ENCODE measurements at places on chromosomes 6 and 20. TPM values are rescaled to one million over a fixed set of nuclear protein-coding genes. Genes with fewer than 3 reads are reported as not detected.

LST1 gene
- polyA plus RNA-seq, result not detected

CPXM1 gene
- 4.5 TPM for polyA plus RNA-seq

TCP11 gene
- polyA plus RNA-seq, result 0.30 TPM

GUCA1A gene
- polyA plus RNA-seq, result 0.34 TPM

HSPA12B gene
- not detected for polyA plus RNA-seq

SDHAF4 gene
- 3.7 TPM for polyA plus RNA-seq

HLA-DMB gene
- 0.19 TPM for polyA plus RNA-seq

PGC gene
- polyA plus RNA-seq, result not detected

RAET1E gene
- not detected for polyA plus RNA-seq

FRK gene
- under 0.01 TPM for polyA plus RNA-seq

MMUT gene
- polyA plus RNA-seq, result 8.3 TPM

SAPCD1 gene
- polyA plus RNA-seq, result 2.2 TPM

SLC2A10 gene
- polyA plus RNA-seq, result 22.0 TPM

GPR6 gene
- not detected for polyA plus RNA-seq

DEFB124 gene
- polyA plus RNA-seq, result not detected

FERMT1 gene
- polyA plus RNA-seq, result 2.4 TPM

AHCY gene
- polyA plus RNA-seq, result 138 TPM

KIFC1 gene
- polyA plus RNA-seq, result 40.6 TPM

TOX2 gene
- polyA plus RNA-seq, result 17.5 TPM

PTCRA gene
- not detected for polyA plus RNA-seq

ECT2L gene
- polyA plus RNA-seq, result not detected

CNKSR3 gene
- 6.7 TPM for polyA plus RNA-seq

CRIP3 gene
- polyA plus RNA-seq, result not detected

MKKS gene
- polyA plus RNA-seq, result 6.9 TPM

ACTL10 gene
- polyA plus RNA-seq, result 0.43 TPM

TOMM34 gene
- 101 TPM for polyA plus RNA-seq

PROKR2 gene
- not detected for polyA plus RNA-seq

TRDN gene
- not detected for polyA plus RNA-seq

SIRPB1 gene
- 1.0 TPM for polyA plus RNA-seq

TRAPPC3L gene
- not detected for polyA plus RNA-seq

TMEM200A gene
- 22.8 TPM for polyA plus RNA-seq

SH3BGRL2 gene
- polyA plus RNA-seq, result 2.4 TPM

CLIC5 gene
- not detected for polyA plus RNA-seq

UST gene
- 6.6 TPM for polyA plus RNA-seq

SLC35F1 gene
- not detected for polyA plus RNA-seq

Measured in IMR-90 (cell line).